ENCODE measurements at places on chromosomes 7 and 10.

GRCh38 chr10:25441270-25441669 lies 266.5 kb downstream of the GPR158 start:
- no peak for DNase-seq

DNA sequence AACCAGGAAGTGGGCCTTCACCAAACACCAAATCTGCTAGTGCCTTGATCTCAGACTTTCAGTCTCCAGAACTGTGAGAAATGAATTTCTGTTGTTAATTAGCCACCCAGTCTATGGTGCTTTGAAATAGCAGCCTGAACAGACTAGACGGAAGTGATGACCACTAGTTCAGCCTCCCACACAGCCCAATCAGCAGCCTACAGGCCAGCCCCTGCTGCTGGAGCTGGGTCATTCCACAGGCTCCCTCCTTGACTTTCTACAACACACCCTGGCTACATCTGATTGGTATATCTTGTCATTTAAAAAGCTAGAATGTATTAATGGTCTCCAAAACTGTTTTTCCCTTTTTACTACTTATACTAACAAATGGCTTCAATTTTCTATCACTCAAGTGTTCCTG lies 277.2 kb upstream of the TAC1 start:
- no peak for DNase-seq

DNA sequence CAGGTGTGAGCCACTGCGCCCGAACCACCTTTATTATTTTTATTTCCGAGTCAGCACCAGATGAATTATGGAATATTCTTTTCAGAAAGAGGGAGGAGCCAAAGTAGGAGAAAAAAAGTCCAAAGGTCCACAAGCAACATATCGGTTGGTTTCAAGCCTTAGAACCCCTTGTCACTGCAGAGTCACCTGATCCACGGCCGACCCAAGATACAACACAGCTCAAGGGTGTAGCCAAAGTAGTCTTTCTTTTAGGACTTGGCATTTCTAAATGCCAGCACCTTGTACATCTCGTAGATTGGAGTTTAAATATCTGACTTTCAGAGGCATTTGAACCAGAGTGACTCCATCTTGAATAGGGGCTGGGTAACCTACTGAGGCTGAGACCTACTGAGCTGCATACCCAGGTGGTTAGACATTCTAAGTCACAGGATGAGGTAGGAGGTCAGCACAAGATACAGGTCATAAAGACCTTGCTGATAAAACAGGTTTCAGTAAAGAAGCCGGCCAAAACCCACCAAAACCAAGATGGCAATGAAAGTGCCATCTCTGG lies 113.9 kb upstream of the ANLN start:
- no peak for DNase-seq

- no peak for DNase-seq
Observed at GRCh38 chr10:72808001-72808400, 85.5 kb upstream of the OIT3 start.

DNA sequence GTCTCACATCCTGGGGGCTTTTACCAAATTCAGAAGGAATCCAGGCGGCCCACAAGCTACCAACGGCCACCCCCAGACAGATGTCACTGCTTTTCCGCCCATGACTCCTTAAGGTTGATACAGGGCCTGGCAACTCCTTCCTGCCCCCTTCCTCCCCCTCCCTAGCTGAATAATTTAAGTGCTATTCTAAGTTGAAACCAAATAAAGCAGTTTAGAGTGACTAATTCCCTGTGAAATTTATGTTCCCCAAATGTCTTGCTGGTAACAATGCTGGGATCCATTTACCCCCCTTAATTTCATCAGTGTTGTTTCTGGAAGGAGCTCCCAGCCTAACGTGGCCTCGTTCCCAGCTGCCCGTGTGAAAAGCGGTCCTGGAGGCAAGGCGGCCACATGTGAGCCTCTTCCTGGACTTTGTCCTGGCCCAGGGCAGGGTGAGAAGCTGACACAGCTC lies 109.6 kb downstream of the TMEM130 start:
- no peak for DNase-seq

GRCh38 chr10:30438021-30438850 lies 4.3 kb downstream of the MAP3K8 start:
- no peak for DNase-seq

- DNase-seq = no peak
Observed at GRCh38 chr7:32516551-32517100, 21.3 kb downstream of the AVL9 start.

DNA sequence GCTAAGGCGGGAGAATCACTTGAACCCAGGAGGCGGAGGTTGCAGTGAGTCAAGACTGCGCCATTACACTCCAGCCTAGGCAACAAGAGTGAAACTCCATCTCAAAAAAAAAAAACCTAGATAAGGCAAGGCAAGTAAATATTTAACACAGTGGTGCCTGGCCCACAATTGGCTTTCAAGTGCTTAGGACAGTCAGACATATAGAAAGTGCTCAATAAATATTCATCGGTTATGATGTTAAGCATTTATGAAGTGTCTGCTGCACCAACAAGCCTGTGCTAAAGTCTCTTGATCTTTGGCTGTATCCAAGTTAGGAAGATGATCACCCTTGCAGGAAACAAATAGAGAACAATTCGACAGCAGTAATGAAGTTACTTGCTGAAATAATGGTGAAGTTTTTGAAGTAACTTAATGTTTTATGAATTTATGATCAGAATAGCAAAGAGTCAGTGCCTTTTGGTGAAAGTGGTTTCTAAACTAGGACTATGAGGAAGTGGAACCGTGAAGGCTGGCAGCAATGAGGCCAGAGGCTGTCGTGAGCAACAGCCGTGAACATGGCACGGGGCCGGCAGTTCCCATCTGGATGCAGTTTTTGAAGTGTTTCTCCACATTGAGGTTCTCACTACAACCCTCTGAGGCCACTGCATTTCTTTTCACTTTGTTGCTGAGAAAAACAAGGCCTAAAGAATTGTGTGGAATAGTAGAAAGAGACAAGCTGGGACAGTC lies 48.1 kb upstream of the GATA3 start:
- DNase-seq = no peak

DNA sequence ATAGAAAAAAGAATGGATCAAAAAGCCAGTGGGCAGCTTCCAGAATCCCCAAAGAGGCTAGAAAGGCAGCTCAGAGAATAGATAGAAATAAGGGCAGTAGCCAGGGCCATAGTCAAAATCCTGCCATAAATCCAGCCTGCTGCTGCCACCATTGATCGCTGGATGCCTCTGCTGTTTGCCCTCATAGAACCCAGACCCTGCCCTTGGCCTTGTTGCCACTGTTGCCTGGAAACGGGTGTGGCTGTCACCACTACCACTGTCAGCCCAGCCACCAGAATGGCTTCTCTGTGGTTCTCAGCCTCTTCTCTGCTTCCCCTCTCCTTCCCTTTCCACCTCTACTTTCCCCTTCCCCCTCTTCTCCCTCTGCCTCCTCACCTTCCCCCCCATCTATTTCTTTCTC lies 57.8 kb downstream of the HHEX start:
- DNase-seq = no peak

DNA sequence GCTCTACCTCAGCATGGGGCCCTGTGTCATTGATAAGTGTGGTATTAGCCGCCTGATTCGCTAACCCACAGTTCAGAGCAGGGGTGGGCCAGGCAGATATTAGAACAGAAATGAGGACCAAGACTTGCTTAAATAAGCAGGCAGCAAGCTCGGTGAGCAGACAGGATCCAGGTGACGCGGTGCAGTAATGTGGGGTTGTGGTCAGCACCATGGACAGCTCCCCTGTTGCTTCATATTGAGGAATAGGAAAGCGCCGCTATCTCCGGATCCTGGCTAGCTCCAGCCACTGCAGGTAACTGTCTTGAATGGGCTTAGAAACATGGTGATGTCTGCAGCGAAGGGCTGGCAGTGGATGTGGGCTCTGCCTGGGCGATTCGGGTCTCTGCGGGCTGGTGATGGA lies 51.3 kb upstream of the GPR26 start:
- peak; percentile 63 for DNase-seq

DNA sequence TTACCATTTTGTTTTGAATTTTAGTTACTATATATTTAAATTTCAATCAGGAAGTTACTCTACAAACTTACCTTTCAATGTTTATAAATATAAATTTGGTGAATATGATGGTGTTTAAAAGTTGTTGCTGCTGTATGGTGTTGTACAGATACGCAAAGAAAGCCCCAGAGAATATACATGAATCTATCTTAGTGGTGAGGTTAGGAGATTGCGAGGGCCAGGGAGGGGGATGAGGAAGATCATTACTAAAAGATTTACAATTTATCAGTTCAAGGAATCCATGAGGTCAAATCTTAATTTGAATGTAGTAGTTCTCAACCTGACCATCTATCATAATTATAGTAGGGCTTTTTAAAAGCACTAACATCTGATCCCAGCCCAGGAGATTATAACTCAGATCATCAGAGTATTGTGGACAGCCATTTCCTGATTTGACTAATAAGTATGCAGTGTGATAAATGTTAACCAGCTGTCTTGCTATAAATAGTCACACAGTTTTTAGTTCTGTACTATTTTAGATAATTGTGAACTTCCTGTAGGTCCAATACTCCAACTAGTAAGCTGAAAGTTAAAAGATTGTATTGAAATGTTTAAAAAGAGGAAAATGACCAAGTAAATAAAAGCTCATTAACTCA lies 23.6 kb downstream of the FAM3C start:
- DNase-seq = no peak
